ENCODE measurements at places on chromosomes 13 and 19. TPM values are rescaled to one million over a fixed set of nuclear protein-coding genes. Genes with fewer than 3 reads are reported as not detected.

Gene ZNF98
- not detected for polyA plus RNA-seq

Gene PPP2R1A
- polyA plus RNA-seq, result 219 TPM

Gene RNF6
- 23.0 TPM for polyA plus RNA-seq

Gene COG3
- polyA plus RNA-seq, result 48.2 TPM

Gene GNA15
- 2.3 TPM for polyA plus RNA-seq

Gene DCLK1
- polyA plus RNA-seq, result not detected

Gene IZUMO2
- not detected for polyA plus RNA-seq

Gene TEX26
- polyA plus RNA-seq, result not detected

Gene HIPK4
- not detected for polyA plus RNA-seq

Gene FGF21
- polyA plus RNA-seq, result not detected

Gene LYPD5
- not detected for polyA plus RNA-seq

DNA sequence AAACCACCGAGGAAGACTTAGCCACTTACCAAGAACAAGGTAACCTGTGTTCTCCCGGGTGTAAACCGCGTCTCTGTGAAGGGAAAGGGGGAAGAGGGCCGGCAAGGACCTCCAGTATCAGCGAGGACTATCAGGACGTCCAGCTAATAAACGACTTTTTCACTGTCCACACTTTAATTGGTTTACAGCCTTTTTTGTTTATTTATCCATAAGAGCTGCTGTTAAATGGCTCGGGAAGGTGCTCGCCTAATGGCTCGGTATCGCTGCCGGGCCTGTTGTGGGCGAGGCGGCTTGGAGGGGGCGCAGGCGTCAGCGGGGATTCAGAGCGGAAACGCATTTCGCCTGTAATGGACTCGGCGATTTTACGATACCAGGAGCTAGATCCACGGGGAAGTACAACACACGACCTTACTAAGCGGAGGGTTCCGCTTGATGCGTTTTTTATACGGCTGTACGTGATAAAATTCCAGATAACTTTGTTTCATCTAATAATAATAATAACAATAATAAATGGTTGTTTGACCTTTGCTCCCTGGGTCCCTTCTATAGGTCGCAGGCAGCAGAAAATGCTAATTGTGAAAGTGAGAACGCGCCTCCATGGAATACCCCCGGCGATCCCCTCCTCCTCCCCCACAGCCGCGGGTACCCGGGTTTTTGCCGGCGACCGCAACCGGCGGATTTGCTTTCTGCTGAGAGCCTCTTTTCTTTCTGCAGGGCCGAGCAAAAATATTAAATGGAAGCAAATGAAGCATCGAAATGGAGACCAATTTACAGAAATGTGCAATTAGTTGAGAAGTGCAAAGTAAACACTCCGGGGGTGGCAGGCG, 2.5 kb upstream of the PDX1 start:
- DNase-seq, result no peak

GRCh38 chr13:63128716-63129115, 1713.1 kb upstream of the PCDH20 start:
- DNase-seq, result no peak

- DNase-seq, result no peak
Observed at GRCh38 chr13:45055198-45055901, 65.0 kb upstream of the GTF2F2 start.

DNA sequence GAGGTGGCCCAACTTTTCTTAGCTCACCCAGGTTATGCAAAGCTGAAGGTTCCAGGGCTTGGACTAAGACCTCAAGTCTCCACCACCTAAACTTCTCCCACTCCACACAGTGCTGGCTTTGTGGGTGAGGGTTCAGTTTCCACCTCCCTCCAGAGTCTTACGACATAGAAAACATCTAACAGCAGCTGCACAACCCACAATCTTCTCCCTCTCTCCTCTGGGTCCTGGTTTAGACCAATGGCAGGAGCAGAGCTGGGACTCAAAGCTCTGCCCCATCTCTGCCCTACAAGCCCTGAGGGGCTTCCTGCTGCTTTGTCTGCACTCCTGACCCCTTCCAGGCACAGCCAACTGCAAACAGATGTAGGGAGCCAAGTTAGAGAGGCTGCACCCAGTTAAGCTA, 16.0 kb downstream of the IRGC start:
- DNase-seq, result no peak

GRCh38 chr13:39417131-39417530, 185.9 kb downstream of the LHFPL6 start:
- DNase-seq, result no peak

- no peak for DNase-seq
Observed at GRCh38 chr13:40971321-40971720, 47.8 kb downstream of the ELF1 start.

- no peak for DNase-seq
Observed at GRCh38 chr19:15035795-15036311, 13.4 kb upstream of the CASP14 start.

GRCh38 chr13:60590800-60591747, 194.1 kb downstream of the TDRD3 start:
- no peak for DNase-seq

DNA sequence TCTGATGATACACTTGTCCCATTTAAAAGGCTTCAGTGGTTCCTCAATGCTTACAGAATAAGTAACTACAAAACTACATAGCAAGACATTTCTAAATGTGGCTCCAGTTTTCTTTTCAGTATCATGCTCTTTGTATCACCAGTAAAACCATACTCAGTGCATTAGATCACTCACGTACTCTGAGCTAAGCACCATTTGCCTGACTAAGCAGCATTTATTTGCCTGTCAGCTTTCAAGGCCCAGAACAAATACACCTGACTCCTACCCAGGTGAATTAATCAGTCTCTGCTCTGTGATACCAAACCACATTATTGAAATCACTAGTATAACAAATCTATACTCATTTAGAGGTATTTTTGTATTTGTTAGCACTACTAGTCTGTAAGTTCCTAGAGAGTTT, 47.4 kb upstream of the PCDH20 start:
- no peak for DNase-seq

- DNase-seq, result no peak
Observed at GRCh38 chr13:45133396-45134118, 13.2 kb downstream of the GTF2F2 start.

- no peak for DNase-seq
Observed at GRCh38 chr19:19571071-19571786, 33.2 kb downstream of the CILP2 start.

DNA sequence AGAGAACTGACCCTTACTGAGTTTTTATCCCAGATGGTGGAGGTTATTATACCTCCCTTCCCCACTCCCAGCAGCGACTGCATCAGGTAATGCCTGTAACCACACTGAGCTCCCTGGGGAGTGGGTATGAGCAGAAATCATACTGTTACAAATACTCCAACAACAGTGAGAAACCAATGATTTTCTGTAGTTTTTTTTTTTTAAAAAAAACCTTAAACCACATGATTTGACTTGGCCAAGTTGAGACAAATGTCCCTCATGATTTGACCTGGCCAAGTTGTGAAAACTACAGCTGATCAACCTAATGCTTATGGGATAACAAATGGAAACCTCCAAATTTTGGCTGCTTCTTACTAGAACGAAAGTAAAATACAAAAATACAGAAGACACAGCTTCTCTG, 33.1 kb upstream of the SERP2 start:
- DNase-seq, result no peak

DNA sequence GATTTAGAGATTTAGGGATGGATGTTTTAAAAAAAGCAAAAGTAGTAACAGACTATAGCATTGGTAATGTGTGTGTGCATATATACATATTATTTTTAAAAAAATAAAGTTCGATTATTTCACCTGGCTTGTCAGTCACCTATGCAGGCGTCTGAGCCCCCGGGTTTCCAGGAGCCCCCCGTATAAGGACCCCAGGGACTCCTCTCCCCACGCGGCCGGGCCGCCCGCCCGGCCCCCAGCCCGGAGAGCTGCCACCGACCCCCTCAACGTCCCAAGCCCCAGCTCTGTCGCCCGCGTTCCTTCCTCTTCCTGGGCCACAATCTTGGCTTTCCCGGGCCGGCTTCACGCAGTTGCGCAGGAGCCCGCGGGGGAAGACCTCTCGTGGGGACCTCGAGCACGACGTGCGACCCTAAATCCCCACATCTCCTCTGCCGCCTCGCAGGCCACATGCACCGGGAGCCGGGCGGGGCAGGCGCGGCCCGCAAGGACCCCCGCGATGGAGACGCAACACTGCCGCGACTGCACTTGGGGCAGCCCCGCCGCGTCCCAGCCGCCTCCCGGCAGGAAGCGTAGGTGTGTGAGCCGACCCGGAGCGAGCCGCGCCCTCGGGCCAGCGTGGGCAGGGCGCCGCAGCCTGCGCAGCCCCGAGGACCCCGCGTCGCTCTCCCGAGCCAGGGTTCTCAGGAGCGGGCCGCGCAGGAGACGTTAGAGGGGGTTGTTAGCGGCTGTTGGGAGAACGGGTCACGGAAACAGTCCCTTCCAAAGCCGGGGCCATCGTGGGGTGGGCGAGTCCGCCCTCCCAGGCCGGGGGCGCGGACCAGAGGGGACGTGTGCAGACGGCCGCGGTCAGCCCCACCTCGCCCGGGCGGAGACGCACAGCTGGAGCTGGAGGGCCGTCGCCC, 840 bp upstream of the CCNA1 start:
- DNase-seq, result no peak

DNA sequence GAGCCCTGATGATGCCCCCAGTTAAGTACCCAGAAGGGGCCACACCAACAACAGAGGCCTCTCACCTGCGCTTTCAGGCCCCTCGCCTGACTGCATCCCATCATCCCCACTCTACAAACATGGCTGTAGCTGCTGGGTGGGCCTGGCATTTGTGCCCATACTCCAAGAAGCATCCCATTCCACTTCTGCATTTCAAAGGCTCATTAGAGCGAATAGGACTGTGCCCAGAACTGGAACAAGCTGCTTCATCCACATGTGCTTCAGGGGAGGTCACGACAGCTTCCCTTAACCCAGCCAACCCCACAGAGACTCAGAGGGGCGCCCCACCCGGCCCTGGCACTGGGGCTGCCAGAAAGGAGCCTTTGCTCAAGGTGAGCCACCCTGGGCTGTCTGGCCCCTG, 156.9 kb downstream of the SIPA1L3 start:
- DNase-seq, result no peak

DNA sequence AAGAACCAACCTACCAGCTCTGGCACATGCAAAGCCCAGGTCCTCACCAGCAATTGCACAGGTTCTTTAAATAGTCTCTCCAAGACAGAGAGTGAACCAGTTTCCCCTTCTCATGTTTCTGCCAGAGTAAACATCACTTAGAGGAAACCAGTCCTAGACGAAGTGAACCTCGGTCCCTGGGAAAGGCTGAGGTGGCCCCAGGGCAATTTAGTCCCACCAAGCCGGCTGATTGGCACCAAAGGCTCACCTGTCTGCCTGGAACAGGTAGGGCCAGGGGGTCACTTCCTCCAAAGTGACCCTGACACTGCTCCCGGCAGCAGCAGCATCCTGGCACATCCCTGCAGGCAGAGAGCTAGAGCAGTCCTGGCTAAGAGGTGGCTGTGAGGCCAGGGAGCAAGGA, 122.9 kb upstream of the ZNF507 start:
- no peak for DNase-seq

GRCh38 chr19:23558541-23558940, 128.5 kb downstream of the ZNF675 start:
- DNase-seq, result no peak

DNA sequence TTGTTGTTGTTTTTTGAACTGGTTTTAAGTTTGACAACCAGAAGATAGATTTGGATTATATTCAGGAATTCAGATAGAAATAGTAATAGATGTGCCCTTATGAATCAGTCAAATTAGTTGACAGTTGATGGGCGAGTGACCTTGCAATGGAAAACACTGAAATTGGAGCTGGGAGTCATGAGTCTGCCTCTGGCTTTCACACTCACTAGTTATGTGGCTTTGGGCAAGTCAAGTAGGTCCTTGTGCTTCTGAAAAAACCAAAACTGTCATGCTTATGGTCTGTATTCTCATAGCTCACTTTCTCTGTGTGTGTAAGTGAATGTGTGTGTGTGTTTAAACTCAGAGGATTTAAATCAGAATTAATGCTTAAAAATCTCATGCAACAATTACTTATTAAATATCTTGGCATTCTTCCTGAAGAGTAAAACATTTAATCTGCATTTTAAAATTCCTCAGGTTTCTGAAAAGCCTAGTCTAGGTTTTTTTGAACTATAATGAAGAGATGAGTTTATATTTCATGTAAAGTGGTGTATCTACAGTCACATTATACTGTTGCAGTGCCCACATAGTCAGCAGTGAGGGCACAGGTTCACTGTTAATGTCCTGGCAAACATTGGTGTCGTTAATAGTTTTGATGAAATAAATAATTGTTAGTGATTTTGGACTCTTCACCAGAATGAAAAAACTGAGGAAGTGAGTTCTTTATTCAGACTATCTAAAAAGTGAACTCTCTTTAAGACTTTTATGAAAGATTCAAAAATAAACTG, 32.5 kb downstream of the UCHL3 start:
- DNase-seq, result no peak

GRCh38 chr13:80022146-80022545, 318.8 kb downstream of the SPRY2 start:
- no peak for DNase-seq

DNA sequence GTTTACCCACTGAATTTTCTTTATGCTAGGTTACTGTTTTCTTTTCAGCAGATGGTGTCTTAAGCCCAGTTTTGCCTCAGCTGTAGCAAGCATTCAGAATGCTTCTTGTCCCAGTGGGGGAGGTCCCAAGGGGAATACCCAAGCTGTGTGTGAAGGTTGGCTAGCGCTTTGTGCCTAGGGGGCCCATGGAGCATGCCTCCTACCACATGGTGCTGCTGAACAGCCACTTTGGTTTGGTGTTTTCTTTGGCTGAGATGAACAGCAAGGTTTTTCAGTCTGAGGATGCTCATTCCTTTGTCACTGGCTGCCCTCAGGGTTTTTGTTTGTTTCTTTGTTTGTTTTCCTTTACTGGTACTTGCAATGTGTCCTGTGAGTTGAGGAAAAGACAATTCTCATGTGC, 99.0 kb downstream of the PCDH20 start:
- no peak for DNase-seq

DNA sequence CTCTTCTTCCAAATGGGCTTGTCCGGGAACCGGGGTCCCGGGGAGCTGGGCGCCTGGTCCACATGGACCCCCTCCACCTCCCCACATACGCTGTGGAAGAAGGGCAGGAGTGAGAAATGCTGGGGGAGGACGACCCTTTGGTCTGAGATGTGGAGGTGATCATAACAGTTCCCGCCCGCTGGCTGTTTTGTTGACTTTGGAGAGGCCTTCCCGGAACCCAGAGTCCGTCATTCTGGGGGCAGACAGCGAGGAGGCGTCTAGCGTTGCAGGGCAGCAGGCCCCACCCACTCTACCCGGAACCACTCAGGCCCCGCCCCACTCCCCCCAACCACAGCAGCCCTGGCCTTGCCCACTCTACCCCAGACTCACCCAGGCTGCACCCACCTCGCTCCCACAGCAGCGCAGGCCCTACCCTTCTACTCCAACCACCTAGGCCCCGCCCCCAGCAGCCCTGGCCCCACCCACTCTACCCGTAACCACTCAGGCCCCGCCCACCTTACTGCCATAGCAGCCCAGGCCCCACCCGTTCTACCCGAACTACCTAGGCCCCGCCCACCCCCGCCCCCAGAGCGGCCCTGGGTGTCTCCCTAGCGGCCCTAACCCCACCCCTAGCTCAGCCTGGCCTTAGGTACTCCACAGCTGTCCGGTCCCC, 7.1 kb downstream of the GPR108 start:
- no peak for DNase-seq
